NCI-H2107 (cell line): ENCODE measurements at places on chromosomes 7 and 10.

DNA sequence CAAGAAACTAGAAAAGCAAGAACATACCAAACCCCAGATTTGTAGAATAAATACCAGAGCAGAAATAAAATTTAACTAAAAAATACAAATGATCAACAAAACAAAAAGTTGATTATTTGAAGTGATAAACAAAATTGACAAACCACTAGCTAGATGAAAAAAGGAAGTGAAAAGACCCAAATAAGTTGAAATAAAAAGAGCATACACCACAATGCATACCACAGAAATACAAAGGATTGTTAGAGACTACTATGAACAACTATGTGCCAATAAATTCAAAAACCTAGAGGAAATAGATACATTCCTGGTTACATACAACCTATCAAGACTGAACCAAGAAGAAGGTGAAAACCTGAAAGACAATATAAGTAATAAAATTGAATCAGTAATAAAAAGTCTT lies 333.4 kb downstream of the SH2D4B start:
- DNase-seq, result no peak

DNA sequence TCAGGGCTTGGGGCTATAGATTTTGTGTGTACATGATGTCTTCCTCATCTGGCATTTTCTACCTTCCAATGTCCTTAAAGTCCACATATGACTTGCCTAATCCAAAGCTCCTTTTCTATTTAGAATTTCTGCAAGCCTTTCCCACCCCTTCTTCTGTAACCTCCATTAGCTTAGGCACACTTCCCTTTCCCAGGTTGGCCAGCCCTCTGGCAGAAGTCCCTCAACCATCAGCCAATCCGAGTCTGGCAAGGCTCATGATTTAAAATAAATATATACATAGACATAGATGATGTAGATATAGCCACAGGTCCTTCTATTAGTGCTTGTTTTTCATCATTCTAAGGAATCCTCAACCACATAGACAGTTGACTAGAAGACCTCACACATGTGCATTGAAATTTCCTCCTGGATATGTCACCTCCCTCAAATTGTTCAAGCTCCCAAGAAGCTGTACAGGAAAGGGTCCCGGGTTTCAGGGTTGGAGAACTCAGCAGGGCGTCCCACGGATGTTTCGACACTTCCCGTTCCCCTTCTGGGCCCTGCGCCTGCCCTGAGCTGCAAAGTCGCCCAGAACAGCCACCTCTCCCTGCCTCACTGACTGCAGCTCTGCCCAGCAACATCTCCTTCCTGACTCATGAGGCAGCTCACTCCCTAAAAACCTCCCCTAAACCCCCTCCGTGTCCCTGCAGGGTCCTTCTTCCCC lies 20.4 kb upstream of the PIK3AP1 start:
- no peak for DNase-seq

- DNase-seq, result no peak
These were observed 24.1 kb downstream of the MINDY4 start for GRCh38 chr7:30795161-30795948.

DNA sequence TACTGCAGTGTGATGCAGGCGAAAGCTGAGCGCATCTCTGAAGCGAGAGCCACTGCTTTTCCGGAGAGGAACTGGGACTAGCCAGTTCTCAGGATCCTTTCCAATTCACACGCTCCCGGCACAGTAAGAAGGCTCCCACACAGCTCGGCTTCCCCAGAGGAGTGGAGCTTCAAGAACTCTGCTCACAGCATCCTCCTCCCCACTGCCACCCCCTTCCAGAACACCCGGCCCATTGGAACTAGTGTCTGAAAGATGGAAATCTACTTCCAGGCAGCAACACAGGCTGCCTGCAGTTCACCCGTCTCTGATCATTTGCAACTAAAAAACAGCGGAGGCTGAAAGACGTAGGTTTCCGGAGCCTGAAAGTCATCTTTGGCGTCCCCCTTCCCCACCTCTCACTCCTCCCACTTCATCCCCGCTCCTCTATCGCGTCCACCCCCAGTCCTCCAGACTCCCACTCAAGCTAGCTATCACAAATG lies at the start of gene DGKB:
DGKB (minus strand) TSS at position 163 of the 479 bp plus-strand sequence.
- DNase-seq, result no peak

DNA sequence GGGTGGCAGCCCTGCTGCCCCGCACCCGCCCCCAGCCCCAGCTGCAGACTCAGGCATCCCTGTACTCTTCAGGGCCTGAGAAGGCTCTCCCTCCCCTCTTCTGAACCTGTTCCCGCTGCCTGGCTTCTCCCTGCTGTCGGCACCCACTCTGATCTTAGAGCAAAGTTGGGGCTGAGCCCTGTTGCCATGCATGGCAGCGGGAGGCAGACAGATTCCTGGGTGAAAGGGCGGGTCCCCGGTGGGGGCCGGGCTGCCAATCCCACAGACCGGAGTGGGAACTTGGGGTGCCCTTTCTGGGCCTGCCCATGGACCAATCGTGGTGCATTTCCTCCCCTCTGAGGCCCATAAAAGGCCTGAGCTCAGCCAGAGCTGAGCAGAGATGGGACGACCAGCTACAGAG lies 80.7 kb downstream of the SPDYE5 start:
- DNase-seq, result no peak

- DNase-seq, result no peak
These were observed 210.6 kb downstream of the ZNF365 start for GRCh38 chr10:62584731-62585130.

DNA sequence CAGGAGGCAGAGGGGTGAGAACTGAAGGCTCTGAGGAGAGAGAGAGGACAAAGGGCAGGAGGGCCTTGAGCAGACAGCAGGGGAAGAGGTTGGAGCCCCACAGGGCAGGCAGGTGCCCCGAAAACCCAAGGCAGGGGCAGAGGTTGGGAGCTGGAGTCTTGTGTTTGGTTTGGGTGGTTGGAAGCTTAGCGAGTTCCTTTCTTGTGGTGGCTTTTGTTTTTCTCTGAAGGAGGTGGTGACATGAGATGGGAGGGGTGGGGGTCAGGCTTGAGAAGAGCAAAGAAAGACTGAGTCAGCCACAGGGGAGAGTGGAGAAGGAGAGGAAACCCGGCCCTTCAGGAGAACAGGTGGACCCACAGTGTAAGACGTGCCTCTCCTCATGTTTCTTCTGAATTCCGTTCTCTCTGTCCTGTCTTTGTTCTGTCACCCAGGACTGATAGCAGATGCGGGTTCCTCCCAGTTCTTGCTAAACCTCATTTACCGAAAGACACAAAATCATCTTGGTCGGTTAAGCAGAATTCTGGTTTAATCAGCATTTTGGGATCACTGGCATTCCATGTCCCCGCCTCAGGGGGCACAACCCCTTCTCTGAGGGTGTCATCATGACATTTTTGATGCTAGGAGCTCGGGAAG lies 95.3 kb downstream of the INSYN2A start:
- DNase-seq, result no peak

DNA sequence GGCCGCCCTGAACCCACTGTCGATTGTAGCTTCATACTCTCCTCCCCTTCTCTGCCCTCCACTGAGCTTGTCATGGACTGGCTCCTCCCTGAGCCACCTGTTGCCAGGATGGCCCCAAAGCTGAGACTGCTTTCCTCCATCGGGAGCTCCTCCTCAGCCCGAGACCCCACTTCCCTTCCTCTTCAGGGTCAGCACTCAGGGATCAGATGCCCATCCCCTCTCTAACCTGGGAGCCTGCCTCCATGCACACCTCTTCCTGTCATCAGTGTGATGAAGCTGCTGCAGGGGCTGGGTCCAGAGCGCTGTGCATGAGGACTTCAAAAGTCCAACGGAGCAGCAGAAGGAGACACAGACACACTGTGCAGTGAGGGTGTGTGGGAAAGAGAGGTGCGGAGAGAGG lies 201.1 kb downstream of the WDR37 start:
- DNase-seq, result no peak

GRCh38 chr7:133646472-133647315 lies 393.8 kb downstream of the EXOC4 start:
- no peak for DNase-seq

DNA sequence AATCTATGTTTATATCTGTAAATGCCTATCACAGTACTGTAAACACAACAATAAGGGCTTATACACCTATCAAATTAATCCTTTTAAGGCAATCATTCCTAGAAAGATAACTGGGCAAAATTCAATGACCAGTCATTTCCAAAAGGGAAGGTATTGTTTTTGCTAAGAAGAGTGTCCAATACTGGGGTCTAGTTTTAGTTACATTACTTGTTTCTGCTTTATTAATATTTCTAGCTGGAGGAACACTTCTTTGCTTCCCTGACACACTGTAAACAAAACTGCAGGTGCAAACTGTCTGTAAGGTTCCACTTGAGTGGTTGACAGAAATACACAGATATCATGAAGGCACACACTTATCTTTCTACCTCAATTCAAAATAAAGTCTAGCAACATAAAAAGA lies 84.2 kb upstream of the FAM133B start:
- no peak for DNase-seq

DNA sequence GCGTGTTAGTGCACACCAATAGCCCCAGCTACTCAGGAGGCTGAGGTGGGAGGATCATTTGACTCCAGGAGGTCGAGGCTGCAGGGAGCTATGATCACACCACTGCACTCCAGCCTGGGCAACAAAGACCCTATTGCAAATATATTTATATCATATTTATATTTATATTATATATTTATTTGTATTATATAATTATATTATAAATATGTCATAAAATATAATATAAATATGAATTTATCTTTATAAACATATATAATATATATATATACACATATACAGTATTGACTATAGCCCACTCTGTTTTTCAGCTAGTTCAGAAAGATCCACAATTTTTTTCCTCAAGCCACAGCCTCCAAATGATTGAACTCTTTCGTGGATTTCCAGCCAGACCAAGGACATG lies 45.3 kb upstream of the MYL10 start:
- no peak for DNase-seq

DNA sequence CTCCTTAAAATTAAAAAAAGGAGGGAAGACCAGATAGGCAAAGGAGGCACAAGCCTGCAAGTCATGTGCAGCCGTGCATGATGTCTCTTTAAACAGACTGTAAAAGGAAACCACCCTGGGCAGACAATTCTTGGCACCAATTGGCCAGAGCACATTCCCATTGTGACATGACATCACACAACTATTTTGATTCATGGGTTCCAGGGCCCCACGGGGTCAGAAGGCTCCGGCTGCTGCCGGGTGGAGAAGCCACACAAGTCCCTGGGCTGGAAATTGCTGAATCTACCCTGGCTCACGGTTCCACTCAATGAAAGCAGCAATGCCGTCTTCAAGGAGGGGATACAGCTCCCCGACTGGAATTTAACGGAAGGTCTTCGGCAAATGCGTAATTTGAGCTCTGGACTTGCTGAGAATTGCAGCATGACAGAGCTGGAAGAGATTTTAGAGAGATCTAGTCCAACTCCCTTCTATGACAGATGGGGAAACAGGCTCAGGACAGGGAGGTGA lies 140.5 kb downstream of the PRKAG2 start:
- peak; percentile 84 for DNase-seq

- DNase-seq, result no peak
These were observed 3.3 kb downstream of the REPIN1 start for GRCh38 chr7:150371996-150372270.

DNA sequence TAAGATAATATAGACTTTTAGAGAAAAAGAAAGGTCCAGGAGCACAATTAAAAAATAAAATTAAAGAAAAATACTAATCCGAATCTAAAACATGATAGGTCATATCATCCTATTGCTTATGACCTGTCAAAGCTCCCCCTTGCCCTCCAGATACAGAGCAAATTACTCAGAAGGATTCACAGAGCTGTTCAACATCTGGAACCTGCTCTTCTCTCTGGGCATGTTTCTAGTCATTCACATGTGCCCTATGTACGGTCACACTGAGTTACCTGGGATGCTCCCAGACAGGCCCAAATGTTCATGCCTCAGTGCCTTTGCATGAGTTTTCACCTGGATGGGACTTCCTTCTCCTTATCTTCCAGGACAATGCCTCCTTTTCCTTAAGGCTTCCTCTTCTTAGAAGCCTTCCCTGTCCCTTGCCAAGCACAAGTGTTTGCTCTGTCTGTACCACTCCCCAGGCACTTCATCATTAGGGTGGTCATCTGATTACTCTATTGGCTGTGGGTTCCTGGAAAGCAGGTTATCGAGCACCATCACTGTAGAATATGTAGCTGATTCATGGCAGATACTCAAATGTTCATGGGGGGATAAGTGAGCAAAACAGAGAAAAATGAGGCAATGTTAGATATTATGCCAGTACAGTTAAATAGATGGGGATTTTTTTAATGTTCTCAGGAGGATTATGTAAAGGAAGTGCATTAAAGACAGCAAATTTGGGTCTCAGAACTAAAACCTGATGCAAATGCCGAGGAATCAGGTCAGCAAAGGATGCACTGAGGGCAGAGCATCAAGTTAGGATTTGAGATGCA lies 12.0 kb upstream of the AOAH start:
- no peak for DNase-seq

- no peak for DNase-seq
These were observed 6.6 kb downstream of the AASS start for GRCh38 chr7:122137251-122138077.

DNA sequence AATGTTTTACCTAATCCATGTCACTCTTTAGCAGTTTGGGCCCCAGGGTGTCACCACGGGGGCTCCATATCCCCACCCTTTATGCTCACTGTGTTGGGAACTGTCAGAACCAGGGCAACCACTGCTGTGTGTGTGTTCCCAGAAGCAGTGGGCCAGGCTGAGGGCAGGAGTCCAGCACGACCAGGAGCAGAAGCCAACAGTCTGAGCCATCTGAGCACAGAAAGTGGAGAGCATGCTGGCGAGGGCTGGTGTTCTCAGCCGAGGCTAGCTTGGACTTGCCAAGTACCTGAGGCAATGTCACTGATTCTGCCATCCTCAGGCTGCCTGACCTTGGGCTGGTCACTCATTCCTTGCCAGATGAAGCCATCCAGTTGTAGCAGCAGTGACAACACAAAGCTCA lies 285.0 kb downstream of the BMPER start:
- DNase-seq, result no peak

GRCh38 chr7:44735403-44736165 lies 13.1 kb upstream of the ZMIZ2 start:
- DNase-seq, result no peak

- DNase-seq, result no peak
These were observed 57.0 kb downstream of the CDC123 start for GRCh38 chr10:12252882-12253546.

GRCh38 chr10:62323751-62324150 lies 50.4 kb upstream of the ZNF365 start:
- no peak for DNase-seq
